ENCODE measurements at places on chromosomes 12 and 14.

- DNase-seq: peak; percentile 45
These were observed at the start of gene TSPAN9 for GRCh38 chr12:3076730-3077571. TSS of gene TSPAN9 (plus strand) at chr12:3077379. CDS start at chr12:3201194, 123,815 bp downstream.

DNA sequence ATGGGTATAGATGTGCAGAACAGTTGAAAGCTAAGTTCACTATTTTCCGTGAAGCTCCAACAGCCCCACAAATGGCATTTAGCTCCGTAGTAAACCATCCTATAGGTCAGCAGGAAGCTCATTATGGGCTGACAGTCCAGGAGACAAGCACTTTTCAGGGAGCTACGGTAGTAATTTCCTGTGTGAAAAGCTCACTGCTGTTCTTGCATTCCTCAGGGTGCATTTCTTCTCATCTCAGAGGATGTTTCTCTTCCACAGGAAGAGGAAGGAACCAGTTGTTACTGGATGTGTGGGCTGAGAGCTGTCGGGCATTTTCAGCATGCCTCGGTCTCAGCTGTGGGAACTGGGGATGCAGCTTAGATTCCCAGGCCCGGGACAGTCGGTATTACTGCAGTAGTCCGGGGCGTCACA, 72.8 kb downstream of the GALNT4 start:
- DNase-seq: no peak

DNA sequence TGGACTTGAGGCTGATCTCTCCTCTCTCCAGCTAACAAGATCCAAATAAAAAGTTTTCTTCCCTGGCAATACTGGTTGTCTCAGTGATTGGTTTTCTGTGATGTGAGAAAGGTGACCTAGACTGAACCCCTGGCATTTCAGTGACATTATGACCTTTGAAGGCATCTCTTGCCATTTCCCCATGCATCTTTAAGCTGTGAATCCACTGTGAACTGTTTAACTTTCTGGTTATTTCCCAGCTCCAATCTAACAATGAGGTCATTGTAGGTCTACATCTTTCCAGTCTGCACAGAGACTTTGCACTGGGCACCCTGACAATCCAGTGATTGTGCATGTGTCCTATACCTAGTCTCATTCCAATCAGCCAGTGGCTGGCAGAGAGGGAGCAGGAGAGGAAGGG, 155.9 kb upstream of the NUDT4 start:
- no peak for DNase-seq

GRCh38 chr12:76234741-76235140, 113.5 kb downstream of the BBS10 start:
- no peak for DNase-seq

- DNase-seq: no peak
These were observed 130.8 kb upstream of the PRKD1 start for GRCh38 chr14:30058401-30058800.

DNA sequence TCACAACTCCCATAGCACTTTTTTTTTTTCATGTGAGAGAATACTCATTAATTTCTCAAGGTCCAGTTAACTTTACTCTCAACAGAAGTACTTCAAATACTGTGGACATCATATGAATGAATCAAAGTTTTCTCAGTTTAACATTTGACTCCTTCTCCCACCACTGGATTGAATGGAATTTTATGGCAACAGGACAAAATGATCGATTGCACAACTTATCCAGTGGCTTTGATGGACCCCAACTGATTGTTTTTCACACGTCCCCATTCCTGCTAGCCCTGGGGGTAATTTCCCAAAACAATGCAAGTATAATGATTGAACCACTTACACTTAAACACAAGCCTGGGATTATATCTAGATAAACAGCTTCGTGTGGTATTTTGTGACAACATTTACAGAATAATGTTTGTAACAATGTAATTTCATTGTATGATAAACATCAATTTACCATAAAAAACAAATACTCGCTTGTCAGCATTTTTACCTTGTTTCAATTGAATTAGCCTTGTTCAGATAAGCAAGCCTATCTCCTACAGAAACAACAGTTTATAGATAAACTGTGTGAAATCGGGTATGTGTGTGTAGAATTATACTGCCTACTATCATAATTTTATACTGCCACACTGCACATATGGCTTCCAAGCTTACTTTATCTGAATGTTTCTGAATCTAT, 60.9 kb downstream of the SOX5 start:
- DNase-seq: no peak

GRCh38 chr14:55102141-55102621, 26.9 kb upstream of the LGALS3 start:
- DNase-seq: peak; percentile 8

DNA sequence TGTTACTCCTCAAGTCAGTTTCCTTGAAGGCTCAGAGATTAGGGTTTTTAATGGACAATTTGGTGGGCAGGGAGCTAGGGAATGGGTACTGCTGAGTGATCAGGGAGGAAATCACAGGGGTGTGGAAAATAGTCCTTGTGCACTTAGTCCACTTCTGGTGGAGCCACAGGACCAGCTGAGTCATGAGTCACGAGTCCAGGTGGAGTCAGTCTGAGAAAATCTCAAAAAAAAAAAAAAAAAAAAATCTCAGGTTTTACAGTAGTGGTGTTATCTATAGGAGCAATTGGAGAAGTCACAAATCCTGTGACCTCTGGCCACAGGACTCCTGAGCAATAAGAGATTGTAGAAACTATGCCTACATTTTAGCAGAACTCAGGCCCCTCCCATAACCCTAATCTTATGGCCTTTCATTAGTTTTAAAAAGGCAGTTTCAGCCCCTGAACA, 28.2 kb upstream of the AMN1 start:
- DNase-seq: no peak

DNA sequence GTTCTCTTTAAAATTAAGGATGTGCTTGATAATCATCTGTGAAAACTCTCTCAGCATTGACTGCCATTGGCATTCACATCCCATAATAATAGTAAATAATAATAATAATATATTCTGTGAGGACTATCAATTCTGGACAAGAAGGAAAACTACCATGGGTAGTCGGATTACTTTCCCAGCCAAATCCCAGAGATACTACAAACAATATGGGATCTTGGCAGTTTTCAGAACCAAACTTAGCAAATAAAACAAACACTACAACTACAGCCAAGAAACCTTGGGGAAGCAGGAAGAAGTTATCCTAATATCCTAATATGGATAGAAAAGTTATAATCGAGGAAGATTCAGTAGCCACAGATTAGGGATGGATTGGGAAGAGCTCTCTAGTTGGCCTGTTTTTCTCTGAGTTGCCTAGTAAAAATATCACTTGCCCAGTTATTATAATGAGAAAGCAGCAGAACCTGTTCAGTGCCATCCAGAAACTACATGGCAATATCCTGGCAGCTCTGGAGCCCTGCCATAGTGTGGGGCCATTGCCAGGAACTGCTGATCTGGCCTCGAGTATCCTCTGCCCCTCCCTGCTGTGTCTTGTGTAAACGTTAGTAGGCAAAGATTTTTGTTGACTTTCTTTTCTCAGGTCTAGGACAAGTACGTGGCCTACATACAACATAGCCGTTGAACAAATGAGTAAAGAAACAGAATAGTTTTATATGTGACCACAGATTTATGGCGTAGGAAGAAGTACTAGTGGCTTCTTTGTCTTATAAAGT, 193.5 kb downstream of the SLC2A13 start:
- DNase-seq: no peak

GRCh38 chr12:95605875-95606274, 54.6 kb upstream of the USP44 start:
- no peak for DNase-seq

- DNase-seq: no peak
These were observed 787 bp upstream of the PRMT5 start for GRCh38 chr14:22929961-22930364.

DNA sequence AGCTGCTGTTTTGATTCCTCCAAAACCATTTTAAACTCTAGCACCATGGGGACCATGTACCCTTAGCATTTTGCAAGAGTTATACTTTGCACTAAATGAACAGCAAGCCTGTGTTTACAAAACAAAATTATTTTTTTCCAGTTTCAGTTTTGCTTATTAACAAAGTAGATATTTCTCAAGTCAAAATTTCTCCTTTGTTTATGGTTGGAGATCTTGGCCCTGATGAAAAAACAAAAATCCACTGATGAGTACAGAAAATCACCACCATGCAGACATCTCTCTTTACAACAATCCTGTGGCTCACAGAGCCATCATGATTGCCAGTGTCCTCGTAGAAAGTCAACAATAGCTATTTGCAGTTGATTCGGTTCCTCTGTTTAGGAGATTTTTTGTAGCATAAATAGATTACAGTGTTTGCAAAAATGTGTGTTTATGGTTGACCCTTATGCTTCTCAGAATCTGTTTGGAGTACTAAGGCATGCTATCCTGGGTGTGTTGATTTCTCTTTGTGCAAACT, 201.1 kb upstream of the NUDT4 start:
- DNase-seq: no peak

DNA sequence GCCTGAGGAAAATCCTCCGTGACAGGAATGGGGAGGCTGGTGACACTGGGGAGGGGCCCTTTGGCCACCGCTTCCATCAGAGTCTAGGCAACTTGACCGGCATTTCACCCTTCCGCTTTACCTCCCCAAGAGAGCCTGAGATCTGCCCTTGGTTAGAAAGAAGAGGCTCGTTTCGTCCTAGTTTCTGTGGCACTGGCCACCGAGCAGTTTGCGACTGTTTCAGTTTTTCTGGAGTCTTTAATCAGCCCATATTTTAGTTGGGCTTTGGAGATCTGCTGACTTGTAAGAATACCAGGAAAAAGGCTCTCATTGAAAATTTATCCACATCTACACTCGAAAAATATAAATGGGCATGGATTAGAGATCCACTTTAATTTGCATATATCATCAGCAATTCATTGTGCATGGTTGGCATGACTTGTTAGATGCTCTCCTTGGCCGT, 414 bp upstream of the ANKS1B start:
- no peak for DNase-seq

- DNase-seq: no peak
These were observed 25.0 kb downstream of the GOLGA5 start for GRCh38 chr14:92819011-92819597.
